ENCODE measurements at places on chromosomes 11 and 22.

DNA sequence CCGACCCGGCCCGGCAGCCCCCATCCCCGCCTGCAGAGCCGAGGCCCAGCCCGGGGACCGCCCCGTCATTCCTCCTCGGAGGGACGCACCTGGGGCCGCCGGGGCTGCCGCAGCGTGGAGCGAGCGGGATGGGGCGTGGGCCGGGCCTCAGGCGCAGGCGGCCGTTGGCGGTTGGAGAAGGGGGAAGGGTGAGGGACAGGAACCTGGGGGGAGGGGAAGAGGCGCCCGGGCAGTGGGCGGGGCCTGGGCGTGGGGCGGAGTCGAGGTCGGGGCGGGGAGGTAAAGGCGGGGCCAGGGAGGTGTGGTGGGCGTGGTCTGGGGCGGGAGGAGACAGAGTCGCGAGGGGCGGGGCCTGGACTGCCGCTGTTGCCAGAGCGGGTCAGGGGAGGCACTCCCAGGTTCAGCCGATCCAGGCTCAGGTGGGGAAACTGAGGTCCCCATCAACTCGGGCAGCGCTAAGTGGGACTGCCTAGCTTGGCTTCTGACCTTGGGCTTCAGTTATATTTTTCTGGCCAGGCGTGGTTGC is at the start of gene TESMIN:
Gene TESMIN, minus strand, starts transcription at position 190 of the 526 bp plus-strand sequence. CDS start 860 bp downstream, outside the sequence.
- peak; percentile 93 for DNase-seq

DNA sequence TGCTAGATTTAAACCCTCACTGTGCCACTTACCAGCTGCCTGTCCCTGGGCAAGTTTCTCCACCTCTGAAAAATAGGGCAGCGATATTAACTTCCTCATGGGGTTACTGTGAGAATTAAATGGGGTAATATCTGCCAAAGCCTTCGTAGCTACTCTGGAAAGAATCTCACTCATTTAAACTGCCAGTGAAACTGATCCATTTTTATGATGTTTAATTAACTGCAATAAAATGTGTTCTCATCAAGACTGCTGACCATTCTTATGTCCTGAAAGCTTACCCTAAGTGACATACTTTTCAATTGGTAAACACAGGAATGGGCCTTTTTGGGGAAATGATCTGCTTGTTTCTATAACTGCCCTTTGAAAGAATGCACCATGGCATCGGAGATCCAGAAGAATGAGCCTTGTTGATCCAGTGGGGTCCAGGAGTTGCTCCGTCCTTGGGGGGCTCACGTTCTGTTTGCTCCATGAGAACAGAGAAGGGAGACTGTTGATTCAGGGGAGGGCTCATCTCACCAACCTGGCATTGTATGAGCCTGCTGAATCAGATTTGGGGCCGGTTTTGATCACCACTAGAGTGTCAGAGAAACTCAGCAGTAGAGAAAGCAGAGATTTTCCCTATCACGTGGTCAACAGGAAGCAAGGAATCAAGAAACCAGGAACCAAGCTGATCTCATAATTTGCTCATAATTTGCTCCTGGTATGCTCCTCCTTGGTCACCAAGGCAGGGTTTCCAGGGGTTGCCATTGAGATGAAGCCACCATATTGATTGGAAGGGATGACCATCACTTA is 7.0 kb upstream of the CCDC86 start:
- no peak for DNase-seq

- DNase-seq, result peak; percentile 15
These were observed 6.4 kb upstream of the LDHAL6A start for GRCh38 chr11:18449251-18449650.

- DNase-seq, result no peak
These were observed 12.4 kb downstream of the CRY2 start for GRCh38 chr11:45859661-45860140.

DNA sequence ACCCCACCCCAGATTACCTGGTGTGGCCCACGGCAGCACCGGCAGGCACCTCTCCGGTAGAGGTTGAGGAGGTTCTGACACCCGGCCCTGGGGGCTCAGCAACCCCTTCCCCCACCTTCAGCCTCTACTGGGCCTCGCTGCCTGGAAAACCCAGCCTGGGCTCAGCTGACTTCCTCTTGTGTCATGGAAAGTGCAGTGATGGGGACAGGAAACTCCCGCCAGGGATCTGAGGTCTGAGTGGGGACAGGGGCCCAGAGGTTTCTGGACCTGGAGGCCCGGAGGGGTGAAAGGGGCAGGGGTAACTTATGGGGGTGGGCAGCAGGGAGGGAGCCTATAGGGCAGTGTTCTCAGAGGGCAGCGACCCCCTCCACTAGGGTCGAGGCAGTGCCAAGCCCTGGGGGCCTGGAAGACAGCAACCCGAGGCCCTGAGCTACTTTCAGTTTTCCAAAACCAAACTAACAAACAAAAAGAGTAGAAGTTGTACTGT is 10.0 kb upstream of the CD5 start:
- DNase-seq, result no peak

DNA sequence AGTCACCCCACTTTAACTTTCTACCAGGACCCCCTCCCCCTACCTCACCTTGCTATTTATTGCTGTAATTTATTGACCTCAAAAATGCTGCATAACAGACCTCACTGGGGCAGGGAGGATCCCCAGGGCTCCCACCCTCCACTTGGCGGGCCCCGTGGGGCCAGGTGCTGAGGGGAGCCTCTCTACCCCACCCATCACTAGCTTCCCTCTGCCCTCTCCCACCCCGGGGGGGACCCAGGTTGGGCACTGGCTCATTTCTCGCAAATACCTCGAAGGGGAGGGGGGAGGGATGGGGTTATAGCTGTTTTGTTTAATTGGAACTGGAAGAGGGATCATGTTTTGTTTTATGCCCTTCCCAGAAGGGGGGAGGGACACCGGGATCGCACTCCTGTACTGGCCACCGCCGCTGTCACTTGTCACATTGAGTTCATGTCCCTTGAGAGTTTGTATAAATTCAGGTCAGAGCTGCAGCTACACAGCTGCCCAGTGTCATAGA is 16.3 kb upstream of the TMEM191C start:
- no peak for DNase-seq

- DNase-seq, result no peak
These were observed 27.6 kb downstream of the KCTD17 start for GRCh38 chr22:37079158-37079557.

DNA sequence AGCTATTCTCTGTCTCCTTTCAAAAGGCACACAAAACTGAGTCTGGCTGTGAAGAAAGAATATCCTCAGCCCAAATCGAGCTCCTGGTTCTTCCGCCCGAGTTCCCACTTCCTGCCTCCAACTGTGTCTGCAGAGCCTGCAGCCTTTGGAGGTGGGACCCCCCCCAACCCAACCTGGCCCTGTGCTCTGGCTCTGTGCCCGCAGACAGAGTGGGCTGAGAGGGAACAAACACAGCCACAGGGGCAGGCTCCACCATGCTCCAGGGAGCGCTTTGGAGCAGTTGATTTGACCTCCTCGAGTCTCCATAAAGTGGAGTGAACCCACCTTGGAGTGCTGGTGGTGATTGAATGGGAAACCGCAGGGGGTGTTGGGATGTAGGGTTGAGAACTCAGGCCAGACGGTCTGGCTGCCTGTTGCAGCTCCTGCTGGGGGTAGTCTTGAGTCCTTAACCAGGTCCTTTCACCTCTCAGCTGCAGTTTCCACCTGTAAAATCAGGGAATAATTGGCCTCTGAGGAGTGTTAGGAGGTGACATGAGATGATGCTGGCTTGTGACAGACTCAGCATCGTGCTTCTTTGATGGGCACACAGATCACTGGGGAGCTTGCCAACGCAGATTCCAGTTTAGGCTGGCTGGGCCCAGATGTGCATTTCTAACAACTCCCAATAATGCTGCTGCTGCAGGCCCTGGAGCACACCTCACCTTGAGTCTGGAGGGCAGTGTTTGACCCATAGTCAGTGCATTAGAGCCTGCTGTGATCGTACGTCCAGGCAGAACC is 11.4 kb downstream of the DAGLA start:
- DNase-seq, result no peak

GRCh38 chr11:74520316-74520715 is 26.8 kb upstream of the LIPT2 start:
- DNase-seq, result no peak

GRCh38 chr22:26798462-26799065 is 141.2 kb downstream of the MIAT start:
- DNase-seq, result no peak

GRCh38 chr11:85723088-85723487 is 37.1 kb upstream of the CCDC89 start:
- no peak for DNase-seq

DNA sequence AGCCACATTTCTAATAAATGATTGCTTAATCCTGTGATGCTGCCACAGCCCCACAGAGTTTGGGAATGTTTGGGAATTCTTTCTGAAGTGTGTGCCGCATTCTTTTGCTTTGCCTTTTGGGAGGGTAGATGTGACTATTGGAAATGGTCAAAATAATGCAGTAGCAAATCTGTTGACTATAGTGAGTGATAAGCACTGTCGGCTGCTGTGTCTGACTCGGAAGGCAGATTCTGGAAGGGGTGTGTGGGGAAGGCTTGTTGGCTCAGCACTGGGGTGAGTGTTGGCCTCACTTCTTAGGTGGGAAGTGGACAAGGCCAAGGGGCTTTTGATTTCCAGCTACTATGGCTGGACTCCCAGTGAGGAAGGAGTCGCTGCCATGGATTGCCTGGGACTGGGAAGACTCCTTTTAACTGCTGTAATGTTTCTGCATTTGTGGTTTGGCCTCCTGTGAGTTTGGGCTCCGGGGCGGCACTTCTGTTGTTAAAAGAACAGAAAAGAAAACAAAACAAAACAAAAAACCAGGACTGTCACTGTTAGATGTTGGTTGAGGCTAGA is 20.1 kb downstream of the ZBTB16 start:
- DNase-seq, result no peak

Measured in common myeloid progenitor, CD34-positive (primary cell).